ENCODE measurements at places on chromosomes 12 and 14.
A peak's percentile ranks its signal among the peaks of the same experiment; 100 is the strongest.

GRCh38 chr14:64758691-64759554 lies 54.7 kb downstream of the PLEKHG3 start:
- peak; percentile 88 for DNase-seq

DNA sequence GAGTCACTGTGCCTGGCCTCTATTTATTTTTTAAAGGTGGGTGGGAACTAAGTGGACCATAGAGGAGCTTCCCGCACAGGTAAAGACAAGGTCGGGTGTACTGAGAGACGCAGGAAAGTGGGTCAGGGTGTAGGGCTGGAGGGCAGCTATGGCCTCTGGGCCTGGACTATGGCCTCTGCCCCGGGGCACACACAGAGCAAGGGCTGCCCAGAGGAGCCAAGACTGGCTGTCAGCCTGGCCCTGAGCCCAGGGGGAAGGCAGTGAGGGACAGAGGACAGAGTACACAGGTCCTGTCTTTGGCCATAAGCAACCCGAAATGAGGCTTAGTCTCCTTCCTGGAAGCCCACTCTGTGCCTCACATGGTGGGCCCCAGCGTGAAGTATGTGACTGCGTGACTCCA lies 102.1 kb upstream of the PRB2 start:
- DNase-seq: no peak

GRCh38 chr12:107760207-107760808 lies 629 bp downstream of the PRDM4 start:
- peak; percentile 72 for DNase-seq

DNA sequence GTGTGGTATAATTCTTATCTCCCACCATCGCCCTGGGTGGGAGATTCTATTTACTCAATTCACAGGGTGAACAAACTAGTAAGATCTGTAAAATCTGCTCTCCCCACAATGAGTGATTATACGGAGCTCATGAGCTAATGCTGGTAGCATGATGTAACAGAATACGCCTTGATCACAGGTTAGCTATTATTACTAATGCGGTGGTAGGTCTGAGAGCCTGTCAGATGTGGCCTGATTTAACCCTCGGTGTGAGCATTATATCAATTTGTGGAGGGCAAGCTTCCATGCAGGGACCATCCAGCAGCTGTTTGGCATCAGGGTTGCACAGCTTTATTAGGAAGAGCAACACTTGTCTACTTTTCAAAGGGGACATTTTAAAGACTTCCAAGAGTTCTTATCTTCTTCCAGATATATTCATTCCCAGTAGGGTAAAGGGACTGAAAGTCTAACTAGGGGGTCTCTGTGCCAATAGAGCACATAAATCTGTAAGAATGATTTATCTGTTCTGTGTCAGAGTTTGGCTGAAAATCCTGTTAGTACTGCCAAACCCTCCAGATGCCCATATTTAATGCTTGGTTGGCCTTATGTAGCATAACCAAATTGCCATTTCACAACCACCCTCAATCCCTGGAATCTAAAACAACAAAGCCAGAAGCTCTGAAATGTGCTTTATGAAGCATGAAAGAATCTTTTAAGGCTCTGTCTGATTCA lies 18.7 kb downstream of the TSHR start:
- DNase-seq: no peak

GRCh38 chr14:65422088-65422834 lies 9.7 kb downstream of the FUT8 start:
- no peak for DNase-seq

DNA sequence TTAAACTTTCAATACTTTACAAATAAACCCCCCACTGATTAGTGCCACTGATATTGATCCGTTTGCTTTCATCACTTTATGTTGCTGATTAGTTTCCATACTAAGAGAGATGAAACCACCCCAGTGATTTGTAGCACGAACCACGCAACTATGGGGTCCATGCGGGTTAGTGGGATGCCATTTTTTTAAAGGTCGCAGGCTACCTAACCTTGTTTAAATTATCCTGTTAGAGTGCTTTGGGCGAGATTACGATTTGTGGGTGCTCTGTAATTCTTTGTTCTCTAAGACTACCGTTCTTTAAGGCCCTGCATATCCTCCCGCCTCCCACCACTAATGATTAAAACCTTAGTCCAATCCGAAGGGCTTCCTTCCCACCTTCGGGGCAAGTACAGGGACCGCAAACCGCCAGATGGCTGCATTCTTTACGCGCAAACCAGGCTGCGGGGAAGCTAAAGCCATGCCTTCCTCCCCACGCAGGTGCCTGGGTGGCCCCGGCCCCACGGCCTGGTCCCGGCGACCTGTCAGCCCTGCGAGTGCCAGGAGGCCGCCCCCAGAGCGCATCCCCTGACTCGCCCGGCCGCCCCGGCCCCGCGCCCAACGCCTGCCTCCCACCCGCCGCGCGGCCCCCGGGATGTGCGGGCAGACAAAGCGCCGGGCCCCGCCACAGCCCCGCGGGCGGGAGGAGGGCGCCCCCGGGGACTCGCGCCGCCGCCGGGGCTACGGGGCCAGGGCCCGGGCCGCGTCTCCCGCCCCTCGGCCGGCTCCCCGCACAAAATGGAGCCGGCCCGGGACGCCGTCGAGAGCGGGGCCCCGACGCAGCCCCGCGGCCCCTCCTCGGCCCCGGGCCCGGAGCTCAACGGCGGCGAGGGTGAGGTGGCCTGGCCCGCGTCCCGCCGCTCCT lies 759 bp downstream of the NFYB start:
- peak; percentile 56 for DNase-seq

DNA sequence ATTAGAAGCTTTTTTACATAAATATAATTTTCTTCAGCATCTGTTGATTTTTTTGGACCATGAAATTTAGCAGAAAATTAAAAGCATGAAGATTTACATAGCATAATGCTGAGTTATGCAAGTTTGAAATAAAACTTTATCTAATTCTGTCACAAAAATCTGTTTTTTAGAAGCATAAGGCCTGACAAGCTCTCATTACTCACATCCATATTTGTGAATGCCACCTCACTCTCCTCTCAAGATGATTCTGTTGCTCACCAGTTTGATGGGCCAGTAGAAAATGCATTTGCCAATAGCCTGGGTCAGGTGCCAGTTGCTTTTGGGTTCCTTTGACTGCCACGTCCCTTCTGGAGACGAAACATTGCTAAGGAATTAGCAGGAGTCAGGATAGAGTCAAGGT lies 181.5 kb upstream of the ATP2B1 start:
- DNase-seq: no peak

- no peak for DNase-seq
Observed at GRCh38 chr12:15988983-15989755, 78.0 kb downstream of the DERA start.

GRCh38 chr12:67525617-67525884 lies 123.0 kb upstream of the DYRK2 start:
- no peak for DNase-seq

DNA sequence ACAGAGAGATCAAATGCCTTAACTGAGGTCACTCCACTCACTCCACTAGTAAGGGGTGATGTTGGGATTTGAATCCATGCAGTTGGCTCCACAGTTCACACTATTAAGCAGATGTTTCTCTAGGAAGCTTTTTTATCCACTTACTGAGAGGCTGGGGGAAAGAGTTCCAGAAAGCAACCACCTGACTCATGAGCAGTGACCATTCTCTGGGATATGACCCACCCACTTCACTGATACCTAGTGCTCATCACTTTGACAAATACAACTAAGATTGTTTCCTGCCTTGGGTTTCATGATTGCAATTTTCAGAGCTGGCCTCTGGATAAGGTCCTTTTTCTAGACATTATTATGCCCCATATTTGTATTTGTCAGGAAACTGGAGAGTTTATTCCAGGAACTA lies 152.1 kb upstream of the PLEKHG7 start:
- DNase-seq: no peak

DNA sequence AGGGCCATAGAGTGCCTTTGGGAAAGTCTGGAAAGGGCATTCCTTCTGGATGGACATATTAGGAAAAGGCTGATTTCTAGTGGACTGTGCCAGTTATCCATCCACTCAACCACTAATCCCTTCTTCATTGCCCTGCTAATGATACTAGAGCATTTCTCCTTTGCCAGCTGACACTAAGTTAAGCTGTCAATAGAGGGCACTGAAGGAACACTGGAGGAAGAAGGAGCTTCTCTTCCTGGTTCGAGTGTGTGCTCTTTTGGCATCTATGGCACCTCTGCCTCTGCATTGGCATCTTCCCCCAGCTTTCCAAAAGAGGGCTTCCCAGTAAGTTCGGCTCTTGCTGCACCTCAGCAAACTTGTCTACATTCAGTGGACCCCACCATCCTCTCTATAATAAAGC lies 165.4 kb downstream of the DERA start:
- peak; percentile 58 for DNase-seq

GRCh38 chr12:10213168-10214135 lies 775 bp downstream of the GABARAPL1 start:
- peak; percentile 74 for DNase-seq

- DNase-seq: no peak
Observed at GRCh38 chr12:107328442-107329133, 235.2 kb upstream of the CRY1 start.

DNA sequence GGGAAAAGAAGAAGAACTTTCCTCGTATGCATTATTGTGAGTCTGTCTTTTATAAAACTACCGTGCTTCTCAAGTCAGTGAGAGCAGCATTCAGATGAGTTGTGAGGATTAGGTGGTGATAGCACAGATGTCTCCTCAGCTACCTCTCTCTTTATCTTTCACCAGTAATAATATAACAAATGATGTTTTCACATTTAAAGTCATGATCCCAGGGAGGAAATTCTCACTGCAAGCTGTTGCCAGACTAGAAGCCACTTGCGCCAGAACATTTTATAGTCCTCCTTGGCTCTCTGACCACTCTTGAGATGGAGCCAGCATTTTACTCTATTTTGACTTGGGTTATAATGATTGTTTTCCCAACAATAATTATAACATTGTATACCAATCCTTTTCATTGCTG lies 443.1 kb downstream of the AEBP2 start:
- DNase-seq: no peak

DNA sequence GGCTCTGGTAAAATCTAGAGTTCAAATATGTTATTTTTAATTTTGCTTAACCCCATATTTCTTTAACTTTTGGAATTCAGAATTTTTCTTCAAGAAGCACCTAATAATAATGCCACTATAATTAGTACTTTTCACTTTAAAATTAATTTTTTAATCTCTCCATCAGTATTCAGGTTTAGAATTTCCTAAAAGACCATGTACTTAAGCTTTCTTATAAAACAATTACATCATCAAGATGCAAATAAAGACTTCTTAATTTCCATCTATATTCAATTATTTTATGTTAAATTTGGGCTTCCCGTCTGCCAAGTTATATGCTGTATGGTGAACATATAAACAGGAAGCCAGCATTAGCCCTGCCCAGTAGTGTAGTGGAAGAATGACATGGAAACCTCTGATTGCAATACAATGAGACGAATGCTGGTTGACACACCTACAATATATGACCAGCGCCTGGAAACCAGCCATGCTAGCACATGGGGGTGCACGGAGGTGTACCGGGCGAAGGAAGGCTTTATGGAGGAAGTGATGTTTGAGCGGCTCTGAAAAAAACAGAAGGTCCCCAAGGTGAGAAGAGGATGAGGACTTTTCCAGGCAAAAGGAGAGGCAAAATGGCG lies 82.2 kb downstream of the LLPH start:
- DNase-seq: peak; percentile 57

- no peak for DNase-seq
Observed at GRCh38 chr12:130281153-130281799, 56.4 kb upstream of the PIWIL1 start.

DNA sequence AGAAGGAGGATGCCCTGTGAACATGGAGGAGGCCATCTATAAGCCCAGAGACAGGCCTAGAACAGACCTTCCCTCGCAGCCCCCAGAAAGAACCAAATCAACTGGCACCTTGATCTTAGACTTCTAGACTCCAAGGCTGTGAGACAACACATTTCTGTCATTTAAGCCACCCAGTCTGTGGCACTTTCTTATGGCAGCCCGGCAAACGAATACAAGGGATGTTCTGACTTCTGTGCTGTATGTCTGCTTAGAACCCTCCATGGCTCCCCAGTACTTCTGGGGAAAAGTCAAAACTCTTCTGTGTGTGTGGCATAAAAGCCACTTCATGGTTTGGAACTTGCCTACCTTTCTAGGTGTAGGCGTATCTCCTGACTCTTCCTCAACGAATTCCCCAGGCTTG lies 42.9 kb downstream of the RBM19 start:
- DNase-seq: no peak

GRCh38 chr14:35988972-35989690 lies 163.0 kb downstream of the BRMS1L start:
- no peak for DNase-seq

DNA sequence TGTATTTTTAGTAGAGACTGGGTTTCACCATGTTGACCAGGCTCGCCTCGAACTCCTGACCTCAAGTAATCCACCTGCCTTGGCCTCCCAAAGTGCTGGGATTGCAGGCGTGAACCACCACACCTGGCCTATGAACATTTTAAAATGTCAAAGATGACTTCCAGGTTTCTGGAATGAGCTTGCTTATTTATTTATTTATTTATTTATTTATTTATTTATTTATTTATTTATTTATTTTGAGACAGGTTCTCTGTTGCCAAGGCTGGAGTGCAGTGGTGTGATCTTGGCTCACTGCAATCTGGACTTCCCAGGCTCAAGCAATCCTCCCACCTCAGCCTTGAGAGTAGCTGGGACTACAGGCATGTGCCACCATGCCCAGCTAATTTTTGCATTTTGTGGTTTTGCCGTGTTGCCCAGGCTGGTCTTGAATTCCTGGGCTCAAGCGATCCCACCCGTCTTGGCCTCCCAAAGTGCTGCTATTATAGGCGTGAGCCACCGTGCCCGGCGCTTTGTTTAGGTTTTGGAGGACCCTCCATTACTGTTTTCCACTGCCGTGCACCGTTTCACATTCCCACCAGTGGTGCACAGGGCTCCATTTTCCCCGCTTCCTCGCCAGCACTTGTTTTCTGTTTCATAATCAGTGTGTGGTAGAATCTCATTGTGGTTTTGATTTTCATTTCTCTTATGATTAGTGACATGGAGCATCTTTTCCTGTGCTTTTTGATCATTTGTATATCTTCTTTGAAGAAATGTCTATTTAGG lies 6.4 kb upstream of the CFAP251 start:
- no peak for DNase-seq

- peak; percentile 10 for DNase-seq
Observed at GRCh38 chr12:46933947-46934346, 108.2 kb upstream of the SLC38A4 start.

DNA sequence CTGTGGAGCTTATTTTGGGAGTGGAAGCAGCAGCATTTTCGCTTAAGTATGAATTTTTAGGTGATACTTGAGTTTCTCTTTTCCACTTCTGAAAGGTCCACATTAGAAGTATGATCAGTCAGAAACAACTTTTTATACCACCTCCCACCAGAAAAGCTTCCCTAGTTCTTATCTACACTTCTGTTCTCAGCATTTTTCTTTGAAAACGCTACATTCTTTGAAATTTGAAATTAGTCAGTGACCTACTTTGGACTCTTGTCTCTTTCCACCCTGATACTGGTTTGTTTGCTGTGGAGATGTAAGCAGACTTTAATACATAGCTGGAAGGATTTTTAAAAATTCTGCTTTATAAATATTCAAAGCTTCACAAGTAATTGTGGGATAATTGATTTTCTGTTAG lies 22.2 kb downstream of the PCBP2 start:
- no peak for DNase-seq

DNA sequence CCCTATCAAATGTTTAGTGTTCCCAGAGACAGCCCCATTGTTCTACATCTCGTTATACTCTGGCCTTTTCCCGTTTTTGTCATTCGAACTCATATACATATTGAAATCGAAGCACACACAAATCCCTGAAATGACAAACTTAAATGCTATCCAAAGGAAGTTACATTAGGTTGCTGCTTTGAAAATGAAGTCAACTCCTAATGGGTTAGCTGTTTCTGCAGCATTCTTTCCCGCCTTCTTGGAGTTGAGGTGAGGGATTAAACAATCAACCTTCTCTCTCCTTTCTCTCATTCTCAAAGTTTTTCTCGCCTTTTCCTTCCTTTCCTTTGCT lies 642 bp upstream of the PHC1 start:
- DNase-seq: no peak
